Keratinocyte (primary cell): ENCODE measurements at places on chromosomes 13 and 19. TPM values are rescaled to one million over a fixed set of nuclear protein-coding genes. Genes with fewer than 3 reads are reported as not detected.

The ODAD3 gene
- 0.05 to 0.52 TPM (median 0.09 TPM) in 3 replicates for polyA plus RNA-seq

The ZNF345 gene
- 1.5 to 1.9 TPM (median 1.6 TPM) in 3 replicates for polyA plus RNA-seq

The CCNE1 gene
- 10.0 to 11.2 TPM (median 10.1 TPM) in 3 replicates for polyA plus RNA-seq

The SIGLEC12 gene
- not detected in 3 replicates for polyA plus RNA-seq

GRCh38 chr13:113083022-113083373, 22.6 kb upstream of the F7 start:
- H3K36me3 ChIP-seq, result no peaks in the 10 kb centered on the region
- no peak overlapping the region for H3K27ac ChIP-seq
- peaks cover 6% of the 10 kb centered on the region for H3K27me3 ChIP-seq

DNA sequence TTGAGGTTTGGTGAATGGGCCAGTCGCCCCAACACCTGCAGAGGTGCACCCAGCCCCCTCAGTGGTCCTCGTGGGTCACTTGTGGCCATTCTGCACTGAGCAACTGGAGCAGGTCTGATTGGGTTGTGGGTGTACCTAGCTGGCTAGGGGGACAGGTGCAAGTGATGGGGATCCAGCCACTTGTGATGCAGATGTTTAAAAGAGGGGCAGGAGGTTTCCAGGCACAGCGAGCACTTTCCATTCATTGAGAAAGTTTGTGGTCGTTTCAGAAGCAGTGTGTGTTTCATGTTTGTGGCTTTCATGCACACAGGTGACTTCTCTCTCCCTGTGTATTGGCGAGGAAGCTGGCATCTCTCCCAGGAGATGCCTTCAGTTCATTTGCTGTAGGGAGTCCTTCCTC, 34.7 kb downstream of the TSSK6 start:
- H3K27me3 ChIP-seq, result no peaks in the 10 kb centered on the region
- no peak overlapping the region for H3K27ac ChIP-seq
- H3K36me3 ChIP-seq, result peaks cover 24% of the 10 kb centered on the region
- H3K4me3 ChIP-seq, result no peak overlapping the region

- H3K4me1 ChIP-seq, result no peaks in the 10 kb centered on the region
- no peaks in the 10 kb centered on the region for H3K36me3 ChIP-seq
- peaks cover 3% of the 10 kb centered on the region for H3K27me3 ChIP-seq
- H3K27ac ChIP-seq, result no peak overlapping the region
- H3K4me3 ChIP-seq, result no peak overlapping the region
These were observed 10.0 kb downstream of the CEACAM16 start for GRCh38 chr19:44708940-44709339.

DNA sequence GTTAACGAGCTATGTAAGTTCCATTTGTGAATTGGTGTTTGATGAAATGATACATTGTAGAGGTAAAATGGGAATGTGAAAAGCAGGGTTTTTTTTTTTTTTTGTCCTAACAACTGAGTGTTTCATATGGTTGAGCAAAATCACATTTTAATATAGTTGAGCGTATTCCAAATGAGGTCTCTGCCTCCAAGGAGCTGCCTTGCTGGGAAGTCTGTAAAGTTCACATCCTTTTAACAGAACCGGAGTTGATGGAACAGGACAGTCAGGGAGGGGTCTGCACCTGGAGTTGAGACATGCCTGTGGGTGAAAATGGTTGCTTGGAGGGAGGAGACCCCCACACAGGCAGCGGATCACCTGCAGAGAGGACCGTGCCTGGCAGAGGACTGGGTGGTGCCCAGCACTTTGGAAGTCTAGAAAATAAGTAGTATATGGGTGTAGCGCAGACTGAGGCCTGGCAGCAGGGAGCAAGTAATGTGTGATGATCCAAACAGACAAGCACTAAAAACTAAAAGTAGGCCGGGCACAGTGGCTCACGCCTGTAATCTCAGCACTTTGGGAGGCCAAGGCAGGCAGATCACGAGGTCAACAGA, 75.2 kb upstream of the UBAC2 start:
- H3K4me1 ChIP-seq, result peaks cover 11% of the 10 kb centered on the region
- H3K27me3 ChIP-seq, result no peaks in the 10 kb centered on the region
- no peaks in the 10 kb centered on the region for H3K36me3 ChIP-seq

DNA sequence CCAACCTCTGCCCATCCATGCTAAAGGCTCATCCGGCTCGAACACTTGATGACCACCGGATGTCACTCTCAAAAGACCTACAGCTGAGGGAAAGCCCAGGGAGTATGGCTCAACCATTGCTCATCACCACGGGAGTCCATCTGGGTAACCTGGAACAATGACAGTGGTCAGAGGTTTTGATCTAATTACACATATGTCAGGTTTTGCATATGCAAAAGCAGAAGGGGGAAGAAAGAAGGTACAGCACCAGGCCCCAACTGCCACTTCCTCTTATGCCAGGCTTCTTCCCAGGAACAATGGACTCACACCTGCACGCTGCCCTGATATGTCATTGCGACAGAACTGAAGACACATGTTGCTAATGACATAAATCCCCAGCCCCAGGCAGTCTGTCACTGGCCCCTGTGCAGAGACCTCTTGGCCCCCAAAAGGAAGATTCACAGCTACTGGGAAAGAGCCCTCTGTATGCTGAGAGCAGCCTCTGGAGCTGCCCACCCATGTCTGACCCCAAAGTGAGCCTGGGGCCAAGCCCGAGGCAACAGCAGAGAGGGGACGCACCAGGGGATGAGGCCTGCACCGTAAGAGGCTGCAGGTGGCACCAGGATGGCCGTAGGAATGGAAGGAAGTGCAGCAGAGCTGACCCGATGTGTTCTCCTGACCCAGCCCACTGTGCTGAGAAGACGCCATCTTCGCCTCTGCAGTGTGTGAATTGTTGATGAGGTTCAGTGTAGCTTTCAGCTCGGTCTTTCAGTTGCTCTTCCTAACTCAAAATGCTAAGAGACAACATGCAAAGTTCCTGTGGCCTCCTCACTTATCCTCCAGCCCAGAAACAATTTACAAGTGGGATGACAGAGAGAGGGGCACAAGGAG, 26.3 kb downstream of the EPS15L1 start:
- H3K4me3 ChIP-seq, result no peak overlapping the region
- peaks cover 10% of the 10 kb centered on the region for H3K4me1 ChIP-seq
- H3K36me3 ChIP-seq, result peaks cover 10% of the 10 kb centered on the region
- no peak for DNase-seq
- H3K27me3 ChIP-seq, result no peaks in the 10 kb centered on the region
- H3K27ac ChIP-seq, result no peak overlapping the region

- no peak for DNase-seq
- no peak overlapping the region for H3K27ac ChIP-seq
- H3K4me1 ChIP-seq, result peaks cover 2% of the 10 kb centered on the region
- no peaks in the 10 kb centered on the region for H3K36me3 ChIP-seq
- peaks cover 61% of the 10 kb centered on the region for H3K27me3 ChIP-seq
- no peak overlapping the region for H3K4me3 ChIP-seq
These were observed 1.2 kb downstream of the KL start for GRCh38 chr13:33017323-33017929.
